Activated CD8-positive, alpha-beta T cell treated with anti-CD3 and anti-CD28 coated beads, Interleukin-2, amount 10 ng/mL, durations not matched to agents 7 days and 5 days (primary cell): ENCODE measurements at places on chromosomes 7 and 10. TPM values are rescaled to one million over a fixed set of nuclear protein-coding genes. Genes with fewer than 3 reads are reported as not detected.

DNA sequence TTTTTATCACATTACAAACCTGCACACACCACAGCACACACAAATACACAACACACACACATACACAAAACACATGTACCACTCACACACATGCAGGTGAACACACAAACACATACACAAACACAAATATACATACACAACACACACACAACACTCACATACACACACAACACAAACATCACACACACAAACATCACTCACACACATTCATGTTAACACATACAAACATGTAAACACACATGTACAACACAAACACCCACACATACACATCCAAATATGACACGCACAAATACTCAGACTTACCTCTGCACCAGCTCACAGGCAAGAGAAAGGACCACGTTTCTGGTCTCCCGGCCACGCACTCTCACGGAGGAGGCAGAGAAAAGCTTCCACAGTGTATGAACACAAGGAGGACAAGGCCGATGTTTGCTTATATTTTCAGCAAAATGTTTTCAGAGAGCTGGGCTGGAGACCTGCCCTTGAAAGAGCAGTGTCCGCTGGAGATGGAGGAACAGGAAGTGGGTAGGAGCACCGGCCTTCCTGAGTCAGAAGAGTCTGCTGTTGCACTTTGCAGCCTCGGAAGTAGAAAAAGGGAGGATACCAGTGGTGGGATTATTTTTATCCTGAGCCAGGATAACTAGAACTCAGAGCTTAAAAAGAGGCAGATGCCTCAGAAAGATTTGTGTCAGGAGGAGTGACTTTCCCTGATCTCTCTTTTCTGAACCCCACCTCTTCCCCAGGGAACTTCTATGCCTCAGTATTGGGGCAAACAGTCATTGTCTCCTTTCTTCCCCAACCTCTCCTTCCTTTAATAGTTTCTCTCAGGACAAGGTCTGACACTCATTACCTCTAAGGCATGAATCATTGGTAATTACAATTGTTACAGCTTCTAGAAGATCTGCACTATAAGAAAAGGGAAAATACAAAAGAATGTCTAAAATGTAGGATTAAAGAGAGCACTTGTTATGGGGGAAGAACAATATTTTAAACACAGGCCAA lies at the start of gene GIMAP6:
GIMAP6 (minus strand) TSS at position 520 of the 999 bp plus-strand sequence. CDS start 2,243 bp downstream, outside the sequence.
- no peaks in the 10 kb centered on the region for H3K27me3 ChIP-seq
- H3K27ac ChIP-seq, result peak within 1 kb of the TSS; percentile 90
- DNase-seq, result peak; percentile 59
- peak within 1 kb of the TSS; percentile 89 for H3K4me3 ChIP-seq
- H3K4me1 ChIP-seq, result peaks cover 60% of the 10 kb centered on the region
- peaks cover 80% of the 10 kb centered on the region for H3K36me3 ChIP-seq

Gene CLDN3
- not detected for total RNA-seq

DNA sequence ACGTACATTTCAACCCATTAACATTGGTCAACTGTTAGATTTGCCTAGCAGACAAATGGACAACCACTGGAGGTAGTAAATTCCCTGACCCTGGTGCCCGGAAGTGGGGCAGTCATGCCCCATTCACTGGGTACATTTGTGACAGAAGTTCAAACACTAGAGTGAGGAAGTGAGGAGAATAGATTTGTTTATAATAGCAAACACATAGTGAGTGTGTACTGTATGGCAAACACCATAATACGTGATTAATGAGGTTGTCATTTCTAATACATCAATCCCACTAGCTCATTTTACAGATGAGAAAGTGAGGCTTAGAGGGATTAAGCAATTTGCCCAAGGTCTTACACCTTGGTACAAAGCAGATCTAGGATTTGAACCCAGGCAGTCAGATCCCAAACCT lies 181.9 kb upstream of the MKLN1 start:
- H3K4me3 ChIP-seq, result no peak overlapping the region
- H3K36me3 ChIP-seq, result no peaks in the 10 kb centered on the region

- H3K27ac ChIP-seq, result no peak overlapping the region
- H3K27me3 ChIP-seq, result peaks cover 8% of the 10 kb centered on the region
- no peaks in the 10 kb centered on the region for H3K36me3 ChIP-seq
- H3K4me3 ChIP-seq, result no peak overlapping the region
- DNase-seq, result peak; percentile 33
Observed at GRCh38 chr10:59622320-59623132, 87.1 kb downstream of the SLC16A9 start.

- H3K4me1 ChIP-seq, result peaks cover 3% of the 10 kb centered on the region
- H3K27me3 ChIP-seq, result no peaks in the 10 kb centered on the region
- no peaks in the 10 kb centered on the region for H3K36me3 ChIP-seq
- no peak overlapping the region for H3K4me3 ChIP-seq
- no peak for DNase-seq
Observed at GRCh38 chr10:103637927-103638557, 144.5 kb downstream of the NEURL1 start.

- peaks cover 15% of the 10 kb centered on the region for H3K4me1 ChIP-seq
- no peak for DNase-seq
- H3K4me3 ChIP-seq, result no peak overlapping the region
- no peaks in the 10 kb centered on the region for H3K27me3 ChIP-seq
Observed at GRCh38 chr10:131077724-131078123, 233.8 kb downstream of the TCERG1L start.

- no peak for DNase-seq
- peaks cover 12% of the 10 kb centered on the region for H3K27me3 ChIP-seq
- no peak overlapping the region for H3K4me3 ChIP-seq
- peaks cover 2% of the 10 kb centered on the region for H3K4me1 ChIP-seq
- H3K27ac ChIP-seq, result no peak overlapping the region
- no peaks in the 10 kb centered on the region for H3K36me3 ChIP-seq
Observed at GRCh38 chr7:11193888-11194287, 220.2 kb downstream of the PHF14 start.

Gene BMPER
- total RNA-seq, result not detected

GRCh38 chr7:128425850-128426249 lies 16.1 kb upstream of the IMPDH1 start:
- H3K27ac ChIP-seq, result no peak overlapping the region
- H3K36me3 ChIP-seq, result no peaks in the 10 kb centered on the region
- peaks cover 12% of the 10 kb centered on the region for H3K4me1 ChIP-seq
- H3K4me3 ChIP-seq, result no peak overlapping the region

DNA sequence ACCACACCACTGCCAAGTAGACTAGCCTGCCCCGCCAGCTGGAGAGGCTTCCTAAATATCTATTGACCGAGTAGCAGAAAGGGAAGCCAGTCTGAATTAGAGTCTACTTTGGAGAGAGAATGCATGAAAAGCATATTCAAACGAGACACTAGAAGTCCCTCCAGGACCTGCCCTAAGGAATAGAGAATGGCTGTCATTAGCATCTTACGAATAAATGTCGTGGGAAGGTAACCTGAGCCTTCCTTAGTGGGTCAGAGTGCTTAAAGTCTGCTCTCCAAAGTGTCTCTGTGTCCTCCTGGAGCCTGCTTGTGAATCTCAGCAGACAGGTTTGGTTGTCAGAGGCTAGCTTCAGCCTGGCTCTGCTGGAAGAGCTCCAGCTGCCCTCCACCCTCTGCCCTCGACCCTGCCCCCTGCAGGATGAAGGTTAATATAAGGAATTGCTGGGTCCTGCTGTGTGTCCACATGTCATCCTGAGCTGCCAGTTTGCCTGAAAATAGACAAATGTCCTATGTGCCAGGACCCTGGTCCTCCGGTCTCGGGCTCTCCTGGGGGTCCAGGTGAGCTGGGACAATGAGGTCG lies 33.4 kb downstream of the FAM241B start:
- peaks cover 4% of the 10 kb centered on the region for H3K4me1 ChIP-seq
- no peaks in the 10 kb centered on the region for H3K36me3 ChIP-seq
- no peak overlapping the region for H3K4me3 ChIP-seq
- H3K27me3 ChIP-seq, result peaks cover 19% of the 10 kb centered on the region
- no peak for DNase-seq
- no peak overlapping the region for H3K27ac ChIP-seq

DNA sequence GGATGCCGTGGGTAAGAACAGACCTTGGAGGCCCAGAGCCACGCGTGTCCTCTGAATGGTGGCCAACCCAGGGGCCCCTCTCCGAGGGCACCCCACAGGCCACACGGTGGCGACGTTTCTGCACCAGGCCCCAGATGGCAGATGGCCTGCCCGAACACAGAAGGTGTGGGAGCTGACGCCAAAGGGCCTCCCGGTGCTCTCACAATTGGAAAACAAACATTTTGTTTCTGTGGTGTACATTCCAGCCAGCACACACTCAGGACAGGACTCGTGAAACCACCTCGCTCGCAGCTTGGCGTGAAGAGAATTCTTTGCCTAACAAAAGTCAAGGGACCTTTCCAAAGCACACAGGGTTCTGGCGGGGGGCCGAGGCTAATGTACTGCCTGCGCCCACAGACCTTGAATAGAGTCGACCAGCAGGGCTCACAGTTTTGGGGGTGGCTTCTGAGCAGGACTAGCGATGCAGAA lies 112.1 kb downstream of the FAM53B start:
- H3K27me3 ChIP-seq, result no peaks in the 10 kb centered on the region
- peaks cover 15% of the 10 kb centered on the region for H3K36me3 ChIP-seq
- DNase-seq, result peak; percentile 45
- no peak overlapping the region for H3K4me3 ChIP-seq
- peaks cover 46% of the 10 kb centered on the region for H3K4me1 ChIP-seq
- H3K27ac ChIP-seq, result no peak overlapping the region

DNA sequence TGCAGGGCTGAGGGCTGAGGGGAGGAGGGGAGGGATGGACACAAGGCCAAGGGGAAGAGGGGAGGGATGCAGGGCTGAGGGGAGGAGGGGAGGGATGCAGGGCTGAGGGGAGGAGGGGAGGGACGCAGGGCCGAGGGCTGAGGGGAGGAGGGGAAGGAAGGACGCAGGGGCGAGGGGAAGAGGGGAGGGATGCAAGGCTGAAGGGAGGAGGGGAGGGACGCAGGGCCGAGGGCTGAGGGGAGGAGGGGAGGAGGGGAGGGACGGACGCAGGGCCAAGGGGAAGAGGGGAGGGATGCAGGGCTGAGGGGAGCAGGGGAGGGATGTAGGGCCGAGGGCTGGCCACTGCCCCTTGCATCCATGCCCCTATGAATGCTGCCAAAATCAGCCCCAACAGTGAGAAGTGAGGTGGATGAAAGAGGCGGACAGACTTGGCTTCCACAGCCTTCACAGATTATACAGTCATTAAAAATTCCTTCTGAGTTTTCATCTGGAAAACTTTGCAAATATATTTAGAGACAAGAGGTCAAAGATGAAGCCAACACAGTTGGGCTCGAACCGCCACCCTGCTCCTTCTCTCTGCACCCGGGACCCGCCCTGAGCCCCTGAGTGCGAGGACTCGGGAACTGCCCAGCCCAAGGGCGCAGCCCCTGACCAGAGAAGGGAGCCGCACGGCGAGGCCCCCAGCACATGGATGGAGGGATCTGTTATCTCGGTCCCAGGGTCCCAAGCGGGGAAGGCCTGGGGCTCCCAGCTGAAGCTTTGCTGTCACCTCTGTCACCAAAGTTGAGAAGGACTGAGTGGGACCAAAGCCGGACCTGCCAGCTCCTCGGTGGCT lies 65.8 kb downstream of the DIP2C start:
- H3K27ac ChIP-seq, result no peak overlapping the region
- H3K27me3 ChIP-seq, result peaks cover 21% of the 10 kb centered on the region
- no peak for DNase-seq
- H3K36me3 ChIP-seq, result no peaks in the 10 kb centered on the region
- no peaks in the 10 kb centered on the region for H3K4me1 ChIP-seq

DNA sequence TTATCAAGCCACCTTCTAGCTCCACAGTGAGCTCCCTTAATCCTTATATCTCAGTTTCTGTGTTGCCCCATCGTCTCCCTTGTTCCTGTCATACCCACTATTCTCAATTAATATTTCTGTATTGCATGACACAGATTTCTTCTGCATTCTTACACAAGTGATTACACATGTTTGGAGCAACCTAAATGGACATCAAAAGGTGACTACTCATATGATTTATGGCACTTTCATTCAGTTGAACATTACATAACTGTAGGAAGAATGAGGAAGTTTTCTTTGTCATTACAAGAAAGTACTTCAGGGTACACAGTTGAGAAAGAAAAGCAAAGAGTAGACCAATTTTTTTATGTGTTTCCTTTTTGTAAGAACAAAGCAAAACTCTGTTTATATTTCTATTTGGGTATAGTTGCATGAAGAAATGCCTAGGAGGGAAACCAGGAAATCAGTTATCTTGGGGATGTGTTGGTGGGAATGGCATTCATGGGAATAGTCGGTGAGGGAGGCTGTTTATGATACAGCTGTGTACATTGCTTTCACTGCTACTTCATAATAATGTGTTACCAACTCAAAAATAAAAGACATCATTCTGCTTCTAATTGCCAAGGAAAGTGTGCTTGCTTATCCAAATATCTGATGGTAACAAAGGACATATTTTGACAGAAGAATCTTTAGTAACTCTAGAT lies 23.6 kb upstream of the PRSS37 start:
- no peaks in the 10 kb centered on the region for H3K27me3 ChIP-seq
- no peaks in the 10 kb centered on the region for H3K4me1 ChIP-seq
- DNase-seq, result no peak
- H3K36me3 ChIP-seq, result no peaks in the 10 kb centered on the region
